HFFc6 (cell line): ENCODE measurements at places on chromosomes 1 and 21.

DNA sequence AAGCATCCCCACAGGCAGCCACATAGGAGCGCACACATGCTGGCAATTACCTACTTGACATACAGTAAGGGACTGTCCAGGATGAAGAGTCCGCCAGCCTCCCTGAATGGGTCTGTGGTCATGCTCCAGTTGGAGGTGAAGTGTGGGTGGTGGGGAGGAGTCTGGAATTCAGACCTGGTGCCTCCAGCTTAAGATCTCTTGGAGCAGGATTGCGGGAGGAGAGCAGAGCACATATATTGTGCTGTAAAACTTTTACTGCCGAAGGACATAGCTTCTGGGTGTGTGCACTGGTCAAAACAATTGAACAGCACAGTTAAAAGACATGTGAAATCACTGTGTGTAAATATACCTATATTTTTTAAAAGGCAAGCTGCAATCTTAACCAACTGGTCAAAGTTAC, 17.9 kb downstream of the STK40 start:
- no peak for DNase-seq

DNA sequence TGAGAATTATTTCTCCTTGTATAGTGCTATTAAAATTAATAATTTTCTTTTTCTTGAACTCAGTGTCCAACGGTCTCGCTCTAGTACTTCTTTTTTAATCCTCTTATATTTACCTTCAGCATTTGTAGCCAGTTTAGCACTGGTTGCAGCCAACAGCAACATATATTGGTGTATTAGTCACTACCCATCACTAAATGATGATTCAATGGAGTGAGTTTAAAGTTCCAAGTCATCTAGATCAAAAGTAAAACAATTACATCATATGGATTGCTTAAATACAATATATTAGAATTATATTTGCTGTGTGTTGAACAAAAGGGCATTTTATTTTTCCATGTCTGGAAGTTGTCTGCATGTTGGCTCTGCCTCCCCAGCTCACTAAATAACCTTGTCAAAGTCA, 591.8 kb downstream of the ADGRL2 start:
- no peak for DNase-seq

DNA sequence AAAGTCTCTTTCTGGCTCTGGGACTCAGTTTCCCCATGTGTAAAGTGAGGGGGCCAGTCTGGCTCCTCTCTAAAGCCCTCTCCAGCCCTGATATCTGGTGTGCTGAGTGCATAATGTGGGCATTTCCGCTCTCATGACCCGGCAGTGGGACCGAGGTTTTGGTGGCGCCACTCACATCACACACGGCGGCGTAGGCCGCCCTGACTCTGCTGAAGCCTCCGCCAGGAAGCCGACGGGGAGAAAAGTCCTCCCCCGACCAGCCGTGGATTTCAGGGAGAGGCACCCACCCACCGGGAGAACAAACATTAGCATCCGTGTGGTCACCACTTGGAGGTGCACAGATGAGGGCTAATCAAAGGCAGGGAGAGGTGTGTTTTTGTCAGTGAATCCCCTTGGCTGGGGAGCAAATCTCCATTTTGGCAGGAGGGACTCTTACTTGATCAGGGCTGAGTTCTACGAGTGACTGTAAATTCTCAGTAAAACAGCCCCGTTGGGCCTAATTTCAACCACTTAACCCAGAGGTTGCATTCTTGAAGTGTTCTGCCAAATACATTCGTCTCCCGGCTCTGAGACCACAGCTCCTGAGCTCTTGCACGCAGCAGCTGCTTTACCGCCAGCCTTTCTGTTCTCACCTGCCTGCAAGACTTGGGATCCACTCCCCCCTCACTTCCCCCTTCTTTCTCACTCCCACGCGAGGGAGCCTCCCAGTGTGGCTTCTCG, 118.2 kb downstream of the FOXD2 start:
- DNase-seq: no peak

GRCh38 chr21:42414928-42415769, 11.4 kb downstream of the UBASH3A start:
- no peak for DNase-seq

GRCh38 chr21:40555021-40555528, 291.9 kb downstream of the DSCAM start:
- no peak for DNase-seq

GRCh38 chr1:203733009-203733863, 31.7 kb upstream of the LAX1 start:
- DNase-seq: no peak

DNA sequence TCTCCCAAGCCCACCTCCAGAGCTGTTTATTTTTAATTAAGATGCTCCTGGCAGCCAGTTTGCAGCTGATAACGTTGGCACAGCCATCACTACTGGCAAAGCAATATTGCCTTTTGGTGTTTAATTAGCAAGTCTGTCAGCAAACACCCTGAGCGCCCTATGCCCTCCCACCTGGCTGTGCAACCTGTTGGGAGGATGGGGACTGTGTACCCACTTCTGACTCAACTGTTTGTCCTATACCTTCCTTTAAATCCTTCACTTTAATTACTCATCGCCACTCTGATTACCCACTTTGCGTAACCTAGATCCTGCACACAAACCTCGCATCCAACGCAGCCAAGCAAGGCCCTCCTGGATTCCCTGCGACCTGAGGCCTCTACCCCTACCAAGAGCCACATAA, 67.1 kb downstream of the BCAR3 start:
- DNase-seq: no peak

DNA sequence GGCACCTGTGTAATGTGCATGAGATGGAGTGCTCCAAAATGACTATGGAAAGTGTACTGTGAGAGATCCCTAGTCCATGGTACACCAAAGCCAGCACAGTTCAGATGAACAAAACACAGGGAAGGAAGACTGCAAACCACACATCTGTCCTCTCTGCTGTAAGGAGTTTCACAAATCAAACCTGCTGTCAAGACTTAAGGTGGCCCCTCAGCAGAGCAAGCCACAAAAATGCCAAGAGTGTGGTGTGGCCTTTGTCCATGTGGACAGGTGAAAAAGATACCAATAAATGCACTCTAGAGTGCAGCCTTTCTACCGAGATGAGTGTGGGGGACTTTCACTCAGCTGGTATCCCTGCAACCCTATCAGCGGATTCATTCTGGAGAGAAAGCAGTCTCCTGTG, 12.9 kb downstream of the ZNF648 start:
- DNase-seq: no peak

DNA sequence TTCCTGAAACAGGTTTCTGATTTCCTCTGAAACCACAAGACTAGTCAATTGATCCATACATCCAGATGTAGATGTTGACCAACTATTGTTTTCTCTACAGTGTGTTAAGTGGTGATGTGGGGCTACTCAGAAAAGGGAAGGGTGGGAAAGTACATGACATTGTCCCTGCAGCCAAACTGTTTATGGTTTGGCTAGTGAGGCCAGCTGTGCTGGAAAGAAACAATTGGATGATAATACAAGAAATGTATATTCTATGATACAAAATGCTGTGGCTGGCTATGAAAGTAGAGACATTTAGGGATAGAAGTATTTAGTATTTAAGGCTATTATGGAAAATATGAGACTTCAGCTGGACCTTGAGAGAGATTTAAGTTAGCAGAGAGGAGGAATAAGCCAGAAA, 244.5 kb downstream of the ADGRL2 start:
- DNase-seq: no peak

DNA sequence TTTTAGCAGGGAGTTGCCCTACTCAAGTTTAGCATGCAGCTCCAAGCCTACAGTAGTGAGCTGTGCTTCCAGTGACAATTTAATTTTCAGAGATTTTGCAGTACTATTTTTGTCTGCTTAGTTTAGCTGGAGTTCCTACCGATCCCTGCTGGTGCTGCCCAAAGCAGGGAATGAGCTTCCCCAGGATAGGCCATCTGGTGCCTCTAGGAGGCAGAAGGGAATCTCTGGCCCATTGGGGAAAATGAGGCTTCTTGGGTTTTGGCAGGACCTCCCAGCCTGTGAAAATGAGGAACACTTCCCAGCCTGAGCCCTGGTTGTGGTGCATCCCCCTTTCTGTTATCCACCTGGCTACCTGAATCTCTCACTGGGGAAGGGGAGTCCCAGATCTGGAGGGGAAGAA, 149.2 kb downstream of the RASAL2 start:
- no peak for DNase-seq

- no peak for DNase-seq
These were observed 171.0 kb downstream of the BRINP2 start for GRCh38 chr1:177341773-177342172.

DNA sequence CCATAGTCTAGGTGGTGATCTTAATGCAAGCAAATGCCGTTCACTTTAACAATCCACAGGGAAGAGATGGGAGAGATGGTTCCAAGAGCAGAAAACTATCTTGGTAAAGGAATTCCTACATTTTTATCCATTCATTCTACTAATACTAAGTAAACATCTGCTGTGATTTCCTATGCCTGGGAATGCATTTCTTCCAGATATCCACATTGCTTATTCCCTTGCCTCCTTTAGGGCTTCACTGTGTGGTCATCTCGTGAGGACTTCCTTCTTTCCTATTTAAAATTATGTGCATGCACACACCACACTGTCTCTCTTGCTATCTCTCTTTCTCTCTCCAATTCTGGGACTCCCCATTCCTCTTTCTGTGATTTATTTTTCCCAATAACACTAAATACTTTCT, 199.0 kb upstream of the C1orf105 start:
- DNase-seq: no peak

DNA sequence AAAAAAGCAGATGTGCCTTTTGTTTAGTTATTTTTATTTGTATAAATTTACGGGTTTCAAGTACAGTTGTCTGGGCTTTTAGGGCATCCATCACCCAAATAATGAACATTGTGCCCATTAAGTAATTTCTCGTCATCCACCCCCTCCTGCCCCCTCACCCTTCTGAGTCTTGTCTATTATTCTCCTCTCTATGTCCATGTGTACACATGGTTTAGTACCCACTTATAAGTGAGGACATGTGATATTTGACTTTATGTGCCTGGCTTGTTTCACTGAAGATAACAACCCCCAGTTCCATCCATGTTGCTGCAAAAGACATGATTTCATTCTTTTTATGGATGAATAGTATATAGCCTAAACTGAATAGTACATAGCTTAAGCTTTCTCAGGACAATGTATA, 189.2 kb downstream of the ZP4 start:
- no peak for DNase-seq

- DNase-seq: no peak
These were observed 2.0 kb upstream of the COQ8A start for GRCh38 chr1:226937940-226938725.

DNA sequence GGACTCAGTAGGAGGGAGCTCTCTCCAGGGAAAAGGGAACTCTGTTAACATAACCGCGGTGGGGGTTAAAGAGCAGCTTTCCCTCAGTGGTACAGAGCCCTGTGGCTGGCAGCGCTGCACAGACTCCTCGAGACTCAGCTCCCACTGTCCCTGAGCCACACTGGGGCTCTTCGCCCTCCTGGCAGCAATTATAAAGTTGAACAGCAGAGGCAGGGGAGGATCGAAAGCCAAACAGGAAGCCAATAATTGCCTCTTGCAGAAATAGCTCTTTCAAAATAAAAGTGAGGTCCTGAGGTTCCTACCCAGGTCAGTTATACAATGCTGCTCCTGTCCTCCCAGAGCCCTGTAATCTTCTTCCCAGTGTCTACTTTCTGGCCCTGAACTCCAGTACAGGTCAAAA, 77.0 kb downstream of the FAM78B start:
- DNase-seq: no peak
